ENCODE measurements at places on chromosomes 6 and 20.

- DNase-seq, result no peak
Measured at GRCh38 chr6:53790886-53791285, 3.9 kb upstream of the LRRC1 start.

DNA sequence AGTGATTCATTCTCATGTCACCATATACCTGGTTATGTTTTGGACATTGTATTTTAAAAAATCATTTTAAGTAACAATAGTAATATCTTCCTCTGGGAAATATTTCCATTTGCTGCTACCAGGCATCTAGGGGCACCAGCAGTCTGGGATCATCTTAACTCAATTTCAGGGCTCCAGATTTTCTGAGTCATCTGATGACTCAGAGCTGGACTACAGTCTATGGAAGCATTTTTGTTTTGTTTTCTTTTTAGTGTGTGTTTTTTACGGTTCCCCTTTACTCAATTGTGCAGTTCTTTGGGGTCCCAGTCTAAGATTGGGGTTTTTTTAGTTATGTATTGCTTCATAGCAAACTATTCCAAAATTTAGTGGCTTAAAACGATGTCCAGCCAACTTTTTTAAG lies 5.7 kb upstream of the FKBP5 start:
- DNase-seq, result no peak

DNA sequence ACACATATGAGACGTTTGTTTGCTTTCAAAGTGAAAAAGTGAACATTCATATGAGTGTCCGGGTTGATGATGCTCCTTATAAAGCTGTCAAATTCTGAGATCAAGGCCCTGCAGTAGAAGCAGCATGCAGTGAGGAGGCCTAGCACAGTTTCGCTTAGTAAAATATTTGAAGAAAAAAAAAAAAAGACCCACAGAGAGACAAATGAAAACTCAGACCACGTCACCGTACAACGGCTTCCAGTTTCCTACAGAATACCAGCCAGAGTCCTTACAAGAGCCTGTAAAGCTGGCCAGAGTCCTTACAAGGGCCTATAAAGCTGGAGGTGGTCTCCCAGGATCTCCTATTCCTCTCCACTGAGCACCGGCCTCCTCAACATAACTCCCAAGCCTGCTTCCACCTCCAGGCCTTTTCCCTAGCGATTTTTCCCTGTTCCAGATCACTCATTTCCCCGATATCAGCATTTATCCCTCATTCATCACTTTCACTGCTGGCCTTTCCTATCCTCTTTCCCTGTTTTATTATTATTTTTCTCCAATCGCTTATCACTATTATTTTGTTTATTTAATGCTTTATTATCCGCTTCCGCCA lies 1.5 kb upstream of the HMGN4 start:
- no peak for DNase-seq

DNA sequence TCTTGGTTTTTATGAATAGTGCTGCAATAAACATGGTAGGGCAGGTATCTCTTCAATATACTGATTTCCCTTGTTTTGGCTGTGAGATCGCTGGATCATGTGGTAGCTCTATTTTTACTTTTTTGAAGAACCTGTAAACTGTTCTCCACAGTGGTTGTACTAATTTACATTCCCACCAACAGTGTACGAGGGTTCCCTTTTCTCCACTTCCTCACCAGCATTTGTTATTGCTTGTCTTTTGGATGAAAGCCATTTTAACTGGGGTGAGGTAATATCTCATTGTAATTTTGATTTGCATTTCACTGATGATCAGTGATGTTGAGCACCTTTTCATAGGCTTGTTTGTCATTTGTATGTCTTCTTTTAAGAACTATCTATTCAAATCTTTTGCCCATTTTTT lies 8.0 kb upstream of the ARG1 start:
- no peak for DNase-seq

DNA sequence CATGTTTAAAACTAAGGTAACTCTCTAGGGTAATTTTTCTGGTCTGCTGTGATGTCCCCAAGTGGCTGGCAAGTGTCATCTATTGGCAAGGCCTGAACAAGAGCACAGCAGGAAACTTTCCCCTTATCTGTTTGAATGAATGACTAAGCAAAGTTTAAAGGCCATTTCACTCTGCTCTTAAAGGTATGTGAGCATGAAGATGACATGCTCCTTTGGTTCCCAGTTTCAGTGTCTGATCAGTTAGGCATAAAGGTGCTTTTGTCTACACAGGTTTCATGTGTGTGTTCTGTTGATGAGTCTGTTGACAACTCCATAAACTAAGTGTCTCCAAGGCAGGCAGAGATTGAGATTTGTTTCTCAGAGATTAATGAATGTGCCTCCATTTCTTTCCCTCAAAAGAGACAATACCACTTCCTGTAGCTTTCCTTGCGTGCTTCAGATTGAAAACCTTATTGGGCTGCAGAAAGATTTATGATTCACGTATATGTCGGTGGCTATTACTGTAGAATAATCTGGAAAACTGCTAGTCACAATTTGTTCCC lies 83.9 kb downstream of the MAP3K7 start:
- no peak for DNase-seq

DNA sequence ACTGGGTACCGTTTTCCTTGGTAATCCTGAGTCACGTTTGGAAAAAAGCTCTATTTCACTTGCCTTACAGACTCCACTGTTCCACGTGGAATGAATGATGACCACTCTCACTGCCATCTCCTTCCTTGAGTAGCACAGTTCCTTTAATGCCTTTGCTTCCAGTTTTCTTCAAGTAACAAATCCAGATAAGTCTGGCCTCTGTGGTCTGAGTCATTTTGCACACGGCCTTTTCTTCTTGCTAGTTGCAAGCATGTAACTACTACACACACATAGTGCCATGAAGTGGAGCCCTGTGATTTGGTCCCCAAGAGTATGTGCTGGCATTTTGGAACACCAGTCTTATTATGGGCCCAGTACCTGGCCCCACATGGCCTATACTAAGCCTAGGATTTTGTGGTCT lies 182.8 kb downstream of the SASH1 start:
- DNase-seq, result no peak
